ENCODE measurements at places on chromosomes 2 and 18.

DNA sequence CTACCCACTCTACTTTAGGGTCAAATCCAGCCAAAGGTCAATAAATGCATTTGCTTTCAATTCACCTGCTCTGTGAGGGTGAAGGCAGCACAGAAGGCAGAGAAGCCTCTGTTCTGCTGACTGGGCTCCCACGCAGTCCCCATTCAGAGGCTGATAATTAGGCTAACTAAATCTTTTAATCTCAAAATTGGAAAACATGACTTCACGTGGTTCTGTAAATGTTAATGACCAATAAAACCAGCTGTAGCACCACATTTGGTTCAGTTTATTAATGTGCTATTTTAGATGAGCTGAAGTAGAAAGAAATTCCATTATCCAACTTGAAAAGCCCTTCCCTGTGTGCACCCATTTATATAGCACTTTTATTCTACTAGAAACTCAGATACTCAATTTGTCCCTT, 310.6 kb downstream of the C1D start:
- no peak for DNase-seq

- no peak for DNase-seq
Measured at GRCh38 chr2:128682729-128683284, 364.1 kb upstream of the HS6ST1 start.

GRCh38 chr2:231315896-231316295, 79.6 kb upstream of the B3GNT7 start:
- no peak for DNase-seq

DNA sequence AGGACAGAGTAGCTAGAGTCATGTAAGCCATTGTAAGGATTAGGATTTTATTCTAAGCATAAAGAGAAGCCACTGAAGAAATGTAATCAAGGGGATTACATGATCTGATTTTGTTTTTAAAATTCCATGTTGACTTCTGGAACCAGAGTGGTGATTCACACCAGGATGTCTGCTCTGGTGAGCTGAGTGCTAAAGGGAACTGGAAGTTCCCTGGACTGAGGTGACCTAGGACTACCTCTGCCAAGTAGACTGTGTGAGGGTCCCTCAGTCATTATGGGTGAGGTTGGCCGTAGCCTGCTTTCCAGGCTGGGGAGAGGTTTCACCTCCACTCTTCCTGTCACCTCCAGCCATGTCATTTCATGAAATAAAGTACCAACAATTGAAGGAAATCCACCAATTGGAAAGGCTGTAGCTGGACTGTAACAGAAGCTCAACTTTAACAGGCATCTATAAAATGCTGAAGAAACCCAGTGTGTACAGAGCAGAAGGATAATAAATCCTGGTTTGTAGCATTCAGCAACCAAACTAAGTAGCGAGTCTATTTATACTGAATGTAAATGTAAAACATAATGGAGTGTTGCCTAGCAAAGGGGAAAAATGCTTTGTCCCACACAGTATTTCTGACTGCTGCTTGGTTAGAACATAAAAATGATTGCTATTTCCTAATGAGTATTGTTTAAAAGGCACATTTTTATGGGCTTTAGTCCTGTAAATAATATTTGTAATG, 507.4 kb upstream of the PKDCC start:
- DNase-seq, result no peak

GRCh38 chr2:238187618-238188548, 15.6 kb downstream of the ILKAP start:
- DNase-seq, result no peak

DNA sequence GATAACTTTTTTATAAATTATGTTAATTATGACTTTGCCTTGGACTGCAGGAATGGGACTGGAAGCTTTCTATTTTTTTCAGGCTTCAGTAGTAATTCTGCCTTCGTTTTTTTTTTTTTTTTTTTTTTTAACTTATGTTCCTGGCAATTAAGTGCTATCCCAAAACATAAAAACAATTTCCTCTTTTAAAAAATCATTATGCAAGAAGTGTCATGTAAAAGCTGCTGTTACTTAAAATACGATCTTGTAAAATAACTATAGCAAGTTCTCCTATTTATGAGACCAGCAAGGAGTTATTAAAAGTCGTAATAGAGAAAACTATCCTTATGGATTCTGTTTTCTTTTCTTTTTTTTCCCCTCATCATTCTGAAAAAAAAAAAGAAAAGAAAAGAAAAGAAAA, 301.6 kb upstream of the FBXO11 start:
- DNase-seq, result no peak

GRCh38 chr2:125746321-125747164, 909.4 kb upstream of the GYPC start:
- DNase-seq, result no peak

DNA sequence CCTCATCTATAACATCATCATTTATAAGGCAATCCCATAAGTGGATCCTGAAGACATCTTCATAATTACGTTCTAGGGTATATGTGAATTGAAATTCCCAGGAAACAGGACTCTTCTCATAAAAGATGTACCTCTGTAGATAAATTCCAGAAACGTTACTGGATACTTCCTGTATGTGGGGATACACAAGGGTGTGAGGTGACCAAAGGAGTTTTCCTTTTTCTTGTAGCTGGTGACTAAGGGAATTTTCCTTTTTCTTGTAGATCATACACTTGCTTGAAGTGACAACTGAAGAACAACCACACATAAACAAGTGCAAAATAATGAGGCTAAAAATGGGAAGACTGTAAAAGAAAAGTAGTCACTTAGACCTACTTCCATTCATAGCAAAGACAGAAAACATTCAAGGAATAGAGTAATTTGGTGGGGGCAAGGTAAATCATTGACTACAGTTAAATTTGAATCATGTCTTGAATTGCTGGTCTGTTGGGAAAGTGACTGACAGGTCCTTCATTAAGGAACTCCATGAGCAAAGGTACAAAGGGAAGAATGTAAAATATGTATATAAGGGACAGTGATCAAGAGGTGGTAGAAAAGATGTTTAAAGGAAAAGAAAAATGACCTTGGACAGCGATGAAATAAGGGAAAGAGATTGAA, 53.2 kb upstream of the UBE2E3 start:
- DNase-seq, result no peak

GRCh38 chr18:26981360-26982082, 116.0 kb upstream of the AQP4 start:
- no peak for DNase-seq

DNA sequence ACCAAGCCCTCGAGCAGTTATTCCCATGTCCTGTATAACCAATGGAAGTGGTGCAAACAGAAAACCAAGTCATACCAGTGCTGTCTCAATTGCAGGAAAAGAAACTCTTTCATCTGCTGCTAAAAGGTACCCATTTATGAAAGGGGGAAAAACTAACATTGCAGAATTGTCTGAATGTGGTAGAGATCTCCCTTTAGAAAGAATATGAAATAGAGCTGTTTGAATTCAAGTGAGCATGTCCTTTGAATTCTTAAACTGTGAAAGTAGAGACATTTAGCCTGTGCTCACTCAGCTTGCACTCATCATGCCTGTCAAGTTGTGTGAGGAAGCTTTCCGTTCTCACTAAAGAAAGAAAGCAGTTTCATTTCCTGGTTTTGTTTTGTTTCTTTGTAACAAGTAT, 87.4 kb downstream of the EML4 start:
- DNase-seq, result no peak

Data from NCI-H2227 treated with DMSO at 0.1 percent for 48 hours (cell line).